ENCODE measurements at places on chromosomes 5 and 9.

DNA sequence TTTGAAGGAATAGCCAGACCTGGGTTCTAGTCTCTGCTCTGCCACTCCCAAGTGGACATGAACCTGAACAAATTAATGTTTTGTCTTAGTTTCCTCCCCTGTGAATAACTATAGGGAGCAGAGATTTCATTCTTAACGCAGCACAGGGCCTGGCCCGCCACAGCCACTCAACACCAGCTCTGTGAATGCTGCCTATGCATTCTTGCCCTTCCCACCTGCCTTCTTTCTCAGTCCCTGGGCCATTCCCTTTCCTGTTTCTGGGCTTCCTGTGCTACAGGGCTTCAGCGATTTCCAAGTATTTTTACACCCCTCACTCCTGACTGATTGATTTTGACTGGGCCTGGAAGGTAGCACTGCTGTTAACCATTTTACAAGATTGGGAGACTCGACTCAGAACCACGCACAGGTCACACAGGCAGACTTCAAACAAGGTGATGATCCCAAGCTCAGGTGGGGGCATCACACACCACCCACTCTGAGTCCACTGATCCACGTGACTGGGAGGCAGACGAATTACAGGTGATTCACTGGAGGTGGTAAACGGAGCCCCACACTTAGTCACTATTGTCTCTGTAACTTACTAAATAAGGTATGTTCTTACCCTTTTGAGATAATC lies 21.4 kb downstream of the PTPN3 start:
- DNase-seq: no peak

GRCh38 chr9:92064711-92065110 lies 50.5 kb downstream of the SPTLC1 start:
- DNase-seq: no peak

- DNase-seq: no peak
These were observed 12.4 kb downstream of the PTGS1 start for GRCh38 chr9:122382901-122383850.

DNA sequence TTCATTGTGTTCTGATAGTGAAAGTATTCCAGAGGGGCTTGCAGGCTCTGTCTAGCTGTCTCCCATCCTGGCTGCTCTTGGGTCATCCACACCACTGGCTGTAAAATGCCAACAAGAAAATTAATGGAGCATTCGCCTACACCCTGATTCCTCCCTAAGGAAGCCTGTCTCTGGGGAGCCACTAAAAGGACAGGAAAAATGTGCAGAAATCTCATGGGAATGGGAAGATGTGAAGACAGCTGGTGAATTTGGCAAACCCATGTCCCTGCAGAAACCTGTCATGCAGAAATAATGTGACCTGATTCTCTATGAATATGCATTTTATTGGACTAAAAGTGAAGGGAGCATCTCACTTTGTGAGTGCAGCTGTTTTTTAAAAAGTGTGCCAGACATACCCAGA lies 265.6 kb downstream of the TUSC1 start:
- DNase-seq: no peak

DNA sequence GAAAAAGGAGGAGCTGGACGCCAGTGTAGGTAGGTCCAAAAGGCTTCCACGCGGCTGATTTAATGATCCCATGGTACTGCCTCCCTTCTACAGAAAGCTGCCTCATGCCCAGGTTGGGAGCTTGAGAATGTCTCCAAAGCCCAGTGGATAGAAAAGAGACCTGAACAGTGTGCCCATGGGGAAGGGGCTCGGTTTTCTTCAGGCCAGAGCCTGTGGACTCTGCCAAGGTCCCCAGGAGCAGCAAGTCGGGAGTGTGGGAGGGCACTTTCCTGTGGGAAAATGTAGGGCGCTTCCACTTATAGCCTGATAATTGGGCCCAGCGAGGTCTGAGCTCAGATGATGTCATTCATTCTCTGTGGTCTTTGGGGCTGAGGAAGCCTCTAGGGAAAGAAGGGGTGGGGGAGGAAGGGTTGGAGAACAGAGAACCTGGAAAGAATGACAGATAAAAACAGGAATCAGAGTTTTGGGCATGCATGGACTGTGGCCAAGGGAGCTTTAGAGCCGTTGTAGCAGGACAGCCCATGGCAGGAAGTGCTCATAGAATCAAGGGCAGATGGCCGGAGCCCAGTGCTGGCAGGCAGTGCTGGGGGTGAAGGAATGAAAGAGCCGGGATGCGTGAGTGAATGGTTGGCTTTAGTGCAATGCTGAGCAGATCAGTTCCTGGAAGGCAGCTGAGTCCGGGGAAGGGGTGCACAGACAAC lies 42.5 kb upstream of the SH3PXD2B start:
- no peak for DNase-seq

DNA sequence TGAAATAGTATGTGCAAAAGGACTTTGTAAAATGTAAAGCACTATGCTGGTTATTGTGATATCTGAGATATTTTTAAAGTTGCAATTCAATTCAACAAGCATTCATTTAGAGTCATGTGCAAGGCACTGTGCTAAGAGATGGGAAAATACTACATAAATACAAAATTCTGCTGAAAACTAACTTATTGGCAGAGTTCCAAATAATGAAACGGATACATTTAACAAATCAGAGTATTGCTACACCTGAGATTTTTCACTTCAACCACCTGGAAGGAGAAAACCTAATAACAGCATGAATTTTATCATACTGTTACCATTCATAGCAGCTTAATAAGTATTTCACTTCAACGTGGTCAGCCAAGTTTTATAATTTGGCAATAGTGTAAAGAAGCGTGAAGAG lies 6.1 kb upstream of the CTNNAL1 start:
- no peak for DNase-seq

DNA sequence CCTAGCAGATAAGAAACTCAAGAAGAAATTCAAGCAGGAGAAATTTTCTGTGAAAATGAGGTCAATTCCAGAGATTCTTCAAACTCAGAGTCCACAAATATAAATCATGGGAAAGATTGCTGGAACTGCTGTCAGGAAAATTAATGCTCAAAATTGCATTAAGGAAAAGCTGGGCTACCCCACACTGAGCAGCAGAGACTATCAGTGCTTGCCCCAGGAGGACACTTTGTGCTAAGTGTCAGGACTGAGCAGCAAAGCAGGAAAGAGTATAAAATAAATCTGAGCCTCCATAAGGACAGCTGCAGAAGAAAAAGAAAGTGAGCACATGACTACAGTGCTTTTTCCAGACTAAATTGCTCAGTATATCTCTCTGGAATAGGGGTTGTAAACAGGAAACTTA lies 81.6 kb downstream of the RGS7BP start:
- DNase-seq: no peak

GRCh38 chr5:61667525-61668218 lies 335.6 kb downstream of the ZSWIM6 start:
- DNase-seq: no peak

DNA sequence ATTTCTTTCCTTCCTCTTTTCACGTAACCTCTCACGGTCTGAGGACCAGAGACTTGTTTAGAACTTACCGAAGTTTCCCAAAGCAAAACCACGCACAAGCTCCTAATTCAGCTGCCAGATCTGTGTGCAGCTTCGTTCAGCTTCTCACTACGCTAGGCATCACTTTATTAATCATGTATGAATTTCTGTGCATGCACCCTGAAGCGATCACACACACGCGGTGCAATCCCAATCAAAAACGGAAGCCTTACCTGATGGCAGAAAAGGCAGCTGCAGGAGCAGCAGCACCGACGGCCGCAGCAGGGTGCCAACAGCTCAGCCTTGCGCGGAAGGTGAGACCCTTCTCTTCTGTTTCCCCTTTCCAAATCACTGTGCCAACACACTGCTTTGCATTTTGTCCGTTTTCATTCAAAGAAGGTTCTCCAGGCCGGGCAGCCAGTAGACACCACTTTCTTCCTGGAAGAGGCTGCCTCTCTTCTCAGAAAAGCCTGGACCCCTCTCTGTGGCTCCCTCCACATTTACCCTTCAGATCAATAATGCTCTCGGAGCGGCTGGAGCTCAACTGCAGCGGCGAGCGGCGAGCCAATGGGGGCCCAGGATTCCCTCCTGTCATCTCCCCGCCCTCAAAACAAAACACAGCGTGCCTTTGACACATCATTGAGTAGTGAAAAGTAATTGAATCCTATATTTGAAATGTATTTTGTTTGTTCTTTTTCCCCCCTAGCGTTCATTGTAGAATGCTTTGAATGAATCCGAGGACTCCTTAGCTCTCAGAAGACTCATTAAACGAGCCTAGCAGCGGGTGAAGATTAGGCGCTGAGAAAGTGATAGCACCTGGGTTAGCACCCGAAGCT lies at the start of gene CDH12:
Gene CDH12 (minus strand): TSS at position 538 of the 854 bp plus-strand sequence.
- DNase-seq: no peak
